ENCODE measurements at places on chromosomes 11 and 22.
A peak's percentile ranks its signal among the peaks of the same experiment; 100 is the strongest.

DNA sequence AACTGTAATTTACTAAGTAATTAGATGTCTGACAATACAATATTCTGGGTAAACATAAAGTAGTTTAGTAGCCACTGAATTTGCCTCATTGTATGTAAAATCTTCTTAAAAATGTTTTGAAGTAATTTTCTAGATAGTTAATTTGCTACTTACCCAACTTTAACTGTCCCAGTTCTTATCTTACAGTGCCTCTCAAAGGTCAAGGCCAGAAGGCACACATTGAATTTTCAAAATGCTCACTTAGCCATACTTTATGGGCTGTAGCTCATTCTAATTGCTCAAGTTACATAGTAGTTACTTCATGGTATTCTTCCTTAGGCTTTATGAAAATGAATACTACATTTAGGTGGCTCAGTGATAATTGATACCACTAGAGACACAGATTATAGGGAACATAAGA is 666.6 kb downstream of the CNTN5 start:
- DNase-seq = peak; percentile 18

- no peak for DNase-seq
Measured at GRCh38 chr11:108508653-108509593, 10.7 kb upstream of the POGLUT3 start.

GRCh38 chr22:42720263-42721044 is at the start of gene A4GALT:
Gene A4GALT, minus strand, starts transcription at chr22:42720870. Its CDS starts 26,919 bp downstream, at chr22:42693951.
- DNase-seq = no peak

DNA sequence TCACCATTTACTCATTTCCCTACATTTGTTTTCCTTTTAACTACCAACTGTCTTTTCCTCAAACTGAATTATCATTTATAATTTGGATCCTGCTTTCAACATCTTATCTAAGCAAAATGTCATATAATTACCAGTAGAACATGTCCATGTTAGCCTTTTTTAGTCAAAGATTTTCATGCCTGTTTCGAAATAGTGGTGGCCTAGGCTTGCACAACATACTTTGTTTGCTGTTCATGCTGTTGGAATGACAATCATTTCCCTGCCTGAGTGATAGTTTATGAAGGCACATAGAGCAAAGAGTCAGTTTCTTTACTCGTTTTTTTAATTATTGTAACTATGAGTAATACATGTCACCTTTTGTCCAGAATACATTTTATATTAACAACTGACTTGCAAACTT is 144.3 kb upstream of the ANO3 start:
- peak; percentile 81 for DNase-seq

- no peak for DNase-seq
Measured at GRCh38 chr11:379205-380094, 10.2 kb downstream of the B4GALNT4 start.

- DNase-seq = no peak
Measured at GRCh38 chr11:47399860-47400767, 8.3 kb upstream of the SLC39A13 start.

- DNase-seq = no peak
Measured at GRCh38 chr11:20014067-20014402, 146.2 kb downstream of the DBX1 start.

DNA sequence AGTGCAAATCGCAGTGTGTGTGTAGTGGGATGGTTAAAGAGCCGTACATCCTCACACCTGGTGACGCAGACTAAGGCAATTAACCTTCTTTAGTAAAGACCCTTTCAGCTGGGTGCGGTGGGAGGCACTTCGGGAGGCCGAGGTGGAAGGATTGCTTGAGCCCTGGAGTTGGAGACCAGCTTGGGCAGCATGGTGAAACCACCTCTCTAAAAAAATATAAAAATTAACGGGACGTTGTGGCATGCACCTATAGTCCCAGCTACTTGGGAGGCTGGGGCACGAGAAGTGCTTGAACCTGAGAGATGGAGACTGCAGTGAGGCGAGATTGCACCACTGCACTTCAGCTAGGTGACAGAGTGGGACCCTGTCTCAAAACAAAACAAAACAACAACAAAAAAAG is 31.5 kb downstream of the ZBTB16 start:
- no peak for DNase-seq

DNA sequence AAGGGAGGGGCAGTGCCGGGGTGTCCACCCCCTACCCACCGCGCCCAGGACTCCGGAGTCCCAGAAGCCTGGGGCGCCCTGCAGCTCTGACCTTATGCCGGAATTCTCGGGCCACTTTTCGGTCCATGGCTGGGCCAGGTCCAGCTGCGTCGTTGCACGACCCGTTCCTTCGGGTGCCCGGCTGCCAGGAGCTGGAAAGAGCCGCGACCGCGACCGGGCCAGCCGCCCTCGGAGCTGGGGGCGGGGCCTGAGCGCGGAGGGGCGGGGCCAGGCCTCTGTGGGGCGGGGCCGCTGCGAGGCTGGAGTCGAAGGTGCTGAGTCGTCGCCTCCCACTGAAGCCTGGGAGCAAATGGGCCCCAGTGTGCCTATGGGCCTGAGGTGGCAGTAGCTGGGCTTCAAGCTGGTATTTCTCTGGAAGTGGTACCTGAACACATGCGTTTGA is at the start of gene USH1C:
Gene USH1C, minus strand, starts transcription at position 236 of the 442 bp plus-strand sequence. Its CDS starts 109 bp downstream, at position 127.
- DNase-seq = no peak

DNA sequence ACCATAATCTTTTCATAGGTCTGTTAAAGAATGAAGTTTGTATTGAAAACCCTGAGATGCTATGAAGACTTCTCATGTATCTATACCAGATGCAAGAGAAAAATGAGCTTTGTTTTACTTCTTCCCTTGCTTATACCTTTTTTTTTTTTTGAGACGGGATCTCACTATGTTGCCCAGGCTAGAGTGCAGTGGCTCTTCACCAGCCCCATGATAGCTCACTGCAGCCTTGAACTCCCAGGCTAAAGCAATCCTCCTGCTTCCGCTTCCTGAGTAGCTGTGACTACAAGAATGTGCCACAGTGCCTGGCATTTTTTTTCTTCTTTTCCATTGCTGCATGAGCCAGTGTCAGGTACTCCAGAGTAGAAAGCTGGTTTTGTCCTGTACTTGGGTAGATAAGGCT is 10.8 kb downstream of the CEP295 start:
- no peak for DNase-seq

DNA sequence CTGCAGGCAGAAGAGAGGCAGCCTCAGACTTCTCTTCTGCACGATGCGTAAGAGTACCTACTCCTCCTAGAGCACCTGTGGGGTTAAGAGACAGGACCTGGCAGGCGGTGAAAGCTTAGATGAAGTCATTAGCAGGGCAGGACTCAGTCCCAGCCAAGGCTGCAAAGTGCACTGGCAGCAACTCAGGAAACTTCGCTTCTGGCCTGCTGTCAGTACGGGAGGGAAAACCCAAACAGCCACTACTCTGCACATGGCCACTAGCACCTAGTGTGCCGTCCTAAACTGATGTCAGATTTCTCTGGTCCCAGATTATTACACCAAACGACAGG is 8.8 kb upstream of the KLHL35 start:
- no peak for DNase-seq

DNA sequence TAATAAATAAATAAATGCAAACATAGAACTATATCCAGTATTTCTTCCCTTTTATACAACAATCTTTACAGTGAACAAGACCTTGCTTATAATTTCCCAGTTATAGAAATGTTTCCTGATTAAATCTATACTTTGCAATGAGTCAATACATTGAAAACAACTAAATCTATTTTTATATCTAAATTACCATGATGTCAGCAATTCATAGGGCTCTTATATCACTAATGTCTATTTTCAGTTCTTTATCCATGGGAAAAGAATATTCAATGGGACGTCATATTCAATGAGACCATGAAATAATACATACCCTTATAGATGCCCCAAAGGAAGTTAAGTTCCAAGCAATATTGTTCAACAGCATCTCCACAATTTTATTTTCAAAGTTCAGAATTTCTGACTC is 359.9 kb downstream of the CASP12 start:
- DNase-seq = no peak

DNA sequence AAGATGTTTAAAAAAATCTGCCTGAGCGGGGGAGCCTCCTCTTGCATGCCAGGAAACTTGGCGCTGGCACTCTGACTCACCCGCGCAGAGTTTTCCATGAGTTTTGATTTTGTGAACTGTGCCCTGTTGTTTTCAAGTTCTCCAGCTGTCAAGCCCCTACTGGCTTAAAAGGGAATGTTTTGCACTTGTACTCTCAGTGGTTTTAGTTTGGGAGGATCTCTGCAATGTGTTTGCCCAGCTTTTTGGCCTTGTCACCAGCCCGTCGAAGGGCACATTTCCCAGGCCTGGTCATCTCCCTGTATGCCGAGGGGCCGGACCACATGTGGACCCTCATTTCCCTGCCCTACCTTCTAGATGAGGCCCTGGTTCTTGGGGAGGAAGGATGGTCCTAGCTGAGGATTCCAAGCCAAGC is 12.2 kb downstream of the MRGPRF start:
- peak; percentile 79 for DNase-seq

GRCh38 chr22:25346859-25347751 is 127.7 kb downstream of the CRYBB2 start:
- no peak for DNase-seq

- DNase-seq = no peak
Measured at GRCh38 chr22:23012081-23012622, 58.2 kb upstream of the GNAZ start.

DNA sequence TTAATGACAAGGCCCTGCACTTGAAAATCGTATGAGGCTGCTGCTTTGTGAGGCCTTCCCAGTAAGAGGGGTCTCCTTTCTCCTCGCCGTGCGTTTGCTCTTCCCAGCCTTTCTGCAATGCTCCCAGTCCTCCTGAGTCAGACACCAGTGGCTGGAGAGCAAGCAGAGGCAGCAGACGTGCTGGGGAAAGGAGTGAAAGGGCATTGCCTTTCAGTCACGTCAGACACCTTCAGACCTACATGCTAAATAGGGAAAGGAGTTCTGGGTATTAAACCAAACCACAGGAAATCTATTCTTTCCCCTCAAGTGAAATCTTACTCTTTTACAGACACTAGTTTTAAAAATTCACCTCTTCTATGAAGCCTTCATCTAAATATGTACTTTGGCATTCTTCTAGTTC is 274.8 kb downstream of the NTM start:
- no peak for DNase-seq

DNA sequence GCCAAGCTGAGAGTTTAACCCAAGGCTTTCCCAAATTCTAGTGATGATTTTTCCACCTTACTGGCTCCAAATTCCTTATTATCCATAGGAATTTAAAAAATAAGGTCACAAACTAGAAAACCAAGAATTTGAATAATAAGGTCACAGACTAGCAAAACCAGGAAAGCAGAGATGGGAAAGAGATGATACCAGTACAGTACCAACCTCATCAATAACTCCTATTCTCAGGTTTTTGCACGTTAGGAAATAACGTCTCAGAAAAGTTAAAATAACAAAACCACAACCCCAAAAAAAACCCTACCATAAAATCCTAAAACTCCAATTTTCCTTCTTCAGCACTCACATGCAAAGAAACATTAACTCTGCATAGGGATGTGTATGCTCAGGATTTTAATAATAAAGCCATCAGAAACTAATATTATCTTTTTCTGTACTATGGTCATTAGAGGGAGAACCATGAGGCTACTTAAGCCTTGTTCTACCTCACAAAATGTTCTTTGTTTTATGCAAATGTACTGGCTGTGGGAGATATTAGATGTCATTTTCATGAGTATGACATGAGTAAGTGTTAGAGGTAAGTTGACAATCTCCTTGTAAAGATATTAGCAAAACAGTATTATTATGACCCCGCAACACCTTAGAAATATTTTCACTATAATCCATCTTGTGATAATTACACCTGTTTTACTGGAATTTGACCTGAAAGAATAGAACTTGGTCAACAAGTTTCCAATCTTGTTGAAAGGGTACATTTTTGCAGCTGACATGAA is 16.1 kb upstream of the EED start:
- no peak for DNase-seq

GRCh38 chr22:31951194-31952093 is 7.1 kb downstream of the YWHAH start:
- DNase-seq = no peak

DNA sequence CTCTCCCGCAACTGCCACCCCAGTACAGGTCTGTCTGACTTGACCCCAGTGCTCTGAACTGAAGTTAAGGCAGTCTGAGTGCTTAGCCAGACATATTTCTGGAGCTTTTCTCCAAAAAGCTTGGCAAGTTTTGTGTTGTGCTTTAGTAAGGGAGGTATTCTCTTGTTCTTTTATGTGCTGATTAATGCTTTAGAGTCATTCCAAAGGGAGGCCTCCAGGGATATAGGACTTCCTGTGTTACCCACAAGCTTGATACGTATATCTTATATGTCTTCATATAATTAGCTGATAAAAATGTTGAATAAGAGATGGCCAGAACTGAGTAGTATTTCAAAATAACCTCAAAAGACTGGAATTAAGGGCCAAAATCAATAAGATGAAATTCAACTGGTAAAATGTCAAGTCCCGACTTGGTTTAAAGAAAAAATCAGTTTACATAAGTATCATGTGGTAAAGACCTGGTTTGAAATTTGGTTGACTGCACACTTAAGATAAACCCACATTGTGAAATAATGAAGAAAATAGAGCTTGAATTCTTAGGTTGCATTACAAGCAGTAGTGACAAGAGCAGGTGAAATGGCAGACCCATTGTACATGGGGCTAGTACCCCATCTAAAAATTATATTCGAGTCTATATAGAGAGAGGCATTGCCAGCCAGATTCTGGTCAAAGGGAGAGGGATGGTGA is 226.9 kb downstream of the SNX19 start:
- DNase-seq = peak; percentile 67

- DNase-seq = no peak
Measured at GRCh38 chr11:69409812-69410645, 71.4 kb upstream of the LINC01488 start.

- peak; percentile 57 for DNase-seq
Measured at GRCh38 chr11:107999759-108000455, 8.8 kb upstream of the CUL5 start.

DNA sequence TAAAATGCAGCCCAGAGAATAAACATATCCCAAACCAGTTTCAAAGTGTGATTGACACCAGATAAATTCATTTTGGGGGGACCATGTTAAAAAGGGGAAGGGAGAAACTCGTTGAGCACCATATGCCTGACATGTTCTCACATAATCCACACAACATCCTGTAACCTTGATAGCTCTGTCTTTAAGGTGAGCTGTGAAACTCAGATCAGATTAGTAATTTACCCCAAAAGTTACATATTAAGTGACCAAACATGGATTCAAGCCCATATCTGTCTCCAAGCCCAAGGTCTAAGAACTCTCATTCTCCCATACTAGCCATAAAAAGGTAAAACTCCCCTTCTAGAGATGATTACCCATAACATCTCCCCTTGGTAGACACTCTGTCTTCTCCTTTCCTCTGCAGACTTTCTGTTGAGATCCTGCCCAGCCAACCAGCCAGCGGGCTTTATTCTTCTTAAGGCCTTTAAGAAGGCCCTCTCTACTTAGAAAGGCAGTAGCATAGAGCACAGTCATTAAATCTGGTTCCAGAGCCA is 150.7 kb downstream of the CCDC34 start:
- DNase-seq = no peak

- peak; percentile 39 for DNase-seq
Measured at GRCh38 chr11:72015511-72016061, 16.9 kb downstream of the IL18BP start.

Measured in cardiac fibroblast (primary cell).